ENCODE measurements at places on chromosomes 5 and 9.

DNA sequence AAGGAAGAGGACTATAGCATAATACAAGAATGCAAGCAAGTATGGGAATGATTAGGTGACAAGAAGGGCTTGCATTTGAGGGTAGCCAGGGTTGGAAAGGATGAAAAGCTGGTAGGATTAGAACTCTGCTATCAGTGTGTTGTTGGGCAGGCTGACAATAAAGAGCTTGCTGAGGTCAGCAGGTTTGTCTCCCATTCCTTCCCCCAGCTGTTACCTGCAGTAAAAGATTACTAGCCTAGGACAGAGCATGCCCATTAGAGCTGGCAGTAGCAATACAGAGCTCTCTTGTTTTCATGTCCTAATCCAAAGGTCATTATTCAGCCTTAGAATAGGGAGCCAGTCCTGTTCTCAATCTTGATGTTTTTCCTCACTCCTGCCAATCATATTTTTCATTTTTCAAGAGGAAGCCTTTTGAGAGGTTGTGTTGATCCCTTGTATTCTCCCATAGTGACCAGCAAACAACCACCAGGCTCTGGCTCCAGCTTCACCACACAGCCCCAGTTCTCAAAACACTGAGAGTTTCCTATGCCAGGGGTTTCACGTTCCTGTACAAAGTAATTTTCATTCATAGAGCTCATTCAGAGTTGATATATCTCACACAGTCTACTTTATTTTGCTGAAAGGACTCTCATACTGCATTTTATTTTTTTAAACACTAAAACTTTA lies 71.7 kb downstream of the OR2K2 start:
- DNase-seq, result no peak

- no peak for DNase-seq
Measured at GRCh38 chr5:19616701-19617215, 371.2 kb downstream of the CDH18 start.

DNA sequence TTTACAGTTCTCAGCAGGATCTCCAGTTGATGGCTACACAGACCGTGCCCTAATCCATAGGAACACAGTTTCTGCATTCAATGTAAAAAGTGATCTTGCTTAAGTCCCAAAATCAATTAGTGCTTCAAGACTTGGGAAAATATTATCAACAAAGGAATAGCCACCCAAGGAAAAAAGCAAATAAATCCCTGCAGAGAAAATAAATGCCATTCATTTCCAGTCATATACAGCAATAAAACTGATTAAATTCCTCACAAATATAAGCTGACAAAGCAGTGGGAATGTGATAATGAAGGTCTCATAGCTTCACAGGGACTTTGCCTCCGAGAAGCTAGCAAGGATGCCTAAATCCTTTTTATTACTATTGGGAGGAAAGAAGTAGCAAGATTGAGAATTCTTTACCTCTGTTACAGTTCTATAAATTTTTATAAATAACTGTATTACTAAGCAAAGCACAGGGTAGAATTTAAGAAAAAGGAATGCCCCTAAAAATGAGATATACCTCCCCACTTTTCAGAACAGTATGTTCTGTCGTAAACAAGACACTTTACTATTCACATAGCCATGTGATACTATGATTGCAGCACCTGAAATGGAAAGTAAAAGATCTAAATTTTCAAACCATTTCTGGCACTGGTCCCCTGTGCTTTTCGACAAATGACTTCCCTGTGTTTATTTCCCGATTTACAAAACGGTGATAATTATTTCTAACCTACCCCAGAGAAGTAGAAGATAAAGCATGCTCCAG lies 59.8 kb downstream of the ARSB start:
- DNase-seq, result no peak

GRCh38 chr5:154260224-154260927 lies 69.8 kb downstream of the GALNT10 start:
- DNase-seq, result no peak

- DNase-seq, result no peak
Measured at GRCh38 chr5:80231243-80231642, 24.6 kb downstream of the SERINC5 start.

DNA sequence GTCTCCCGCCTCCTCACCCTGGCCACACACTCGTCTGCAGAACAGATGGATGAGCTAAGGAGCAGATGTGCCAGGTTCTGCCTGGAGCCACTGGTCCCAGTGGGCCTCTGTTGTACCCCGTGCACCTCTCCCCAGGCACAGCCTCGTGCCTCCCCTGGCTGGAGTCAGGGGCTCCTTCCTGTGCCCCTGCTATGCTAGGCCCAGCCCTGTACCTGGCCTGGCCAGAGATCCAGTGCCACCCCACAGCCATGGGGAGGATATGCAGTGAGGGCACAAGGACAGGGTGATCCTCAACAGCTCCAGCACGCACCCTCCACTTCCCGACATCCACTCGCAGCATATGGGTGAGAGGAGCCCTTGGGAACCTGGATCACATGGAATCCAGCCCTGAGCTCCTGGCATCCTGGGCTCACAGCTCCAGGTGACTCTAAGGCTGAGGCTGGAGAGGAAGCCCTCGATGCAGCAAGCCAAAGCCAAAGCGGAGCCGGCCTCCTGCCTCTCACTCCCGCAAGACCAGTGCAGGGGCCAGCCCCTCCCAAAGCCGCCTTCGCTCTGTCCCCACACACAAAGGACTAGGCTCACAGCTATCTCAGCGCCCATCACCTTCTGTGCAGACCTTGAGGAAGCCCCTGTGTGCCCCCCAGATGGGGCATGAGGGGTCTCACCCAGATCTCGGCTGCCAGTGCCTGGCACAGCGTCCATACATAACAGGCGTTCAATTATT lies 23.7 kb upstream of the ADAMTS2 start:
- no peak for DNase-seq

GRCh38 chr5:163397354-163397753 lies 40.0 kb upstream of the CCNG1 start:
- DNase-seq, result no peak

- no peak for DNase-seq
Measured at GRCh38 chr5:66862020-66862419, 265.8 kb downstream of the MAST4 start.

DNA sequence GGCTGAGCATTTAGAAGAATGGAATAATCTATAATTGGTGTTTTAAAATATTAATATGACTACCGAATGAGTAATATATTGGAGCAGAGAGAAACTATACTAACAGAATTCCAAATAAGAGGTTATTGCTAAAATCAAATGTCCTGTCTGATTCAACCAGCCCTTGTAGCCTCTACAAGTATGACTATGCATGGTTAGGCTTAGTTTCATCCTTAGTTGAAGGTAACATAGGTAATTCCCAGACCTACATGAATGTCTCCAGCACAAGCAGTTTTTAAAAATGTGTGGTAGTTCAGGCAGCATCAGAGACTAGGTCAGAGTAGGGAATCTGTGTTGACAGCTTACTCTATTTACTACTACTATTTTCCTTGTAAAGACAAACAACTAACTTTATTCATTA lies 51.7 kb upstream of the SLC27A6 start:
- no peak for DNase-seq

GRCh38 chr5:112217843-112218579 lies 201.1 kb downstream of the EPB41L4A start:
- DNase-seq, result no peak

- no peak for DNase-seq
Measured at GRCh38 chr5:95172659-95173058, 112.2 kb downstream of the MCTP1 start.

GRCh38 chr5:174291162-174291561 lies 245.7 kb downstream of the NSG2 start:
- DNase-seq, result no peak

DNA sequence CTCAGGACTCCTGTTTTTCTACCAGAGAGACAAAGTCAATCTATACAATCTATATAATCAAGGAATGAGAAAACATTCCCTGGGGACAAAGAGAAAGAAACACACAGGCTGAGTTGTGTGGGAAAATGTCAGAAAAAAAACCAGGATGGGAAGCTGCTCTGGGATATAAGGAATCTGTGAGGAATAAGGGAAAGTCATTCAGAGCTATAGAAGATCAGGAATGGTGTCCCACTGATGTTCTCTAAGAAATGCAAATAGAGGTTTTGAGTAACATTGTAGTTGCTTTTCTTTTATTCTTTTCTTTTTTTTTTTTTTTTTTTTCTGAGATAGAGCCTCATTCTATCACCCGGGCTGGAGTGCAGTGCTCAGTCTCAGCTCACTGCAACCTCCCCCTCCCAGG lies 605.9 kb upstream of the KLF4 start:
- DNase-seq, result no peak

- no peak for DNase-seq
Measured at GRCh38 chr5:39605588-39606575, 181.1 kb upstream of the DAB2 start.

- DNase-seq, result no peak
Measured at GRCh38 chr5:151580239-151580638, 10.9 kb downstream of the FAT2 start.

- no peak for DNase-seq
Measured at GRCh38 chr5:143308731-143309130, 94.8 kb downstream of the NR3C1 start.
